ENCODE measurements at places on chromosomes 6 and 20.
A peak's percentile ranks its signal among the peaks of the same experiment; 100 is the strongest.

DNA sequence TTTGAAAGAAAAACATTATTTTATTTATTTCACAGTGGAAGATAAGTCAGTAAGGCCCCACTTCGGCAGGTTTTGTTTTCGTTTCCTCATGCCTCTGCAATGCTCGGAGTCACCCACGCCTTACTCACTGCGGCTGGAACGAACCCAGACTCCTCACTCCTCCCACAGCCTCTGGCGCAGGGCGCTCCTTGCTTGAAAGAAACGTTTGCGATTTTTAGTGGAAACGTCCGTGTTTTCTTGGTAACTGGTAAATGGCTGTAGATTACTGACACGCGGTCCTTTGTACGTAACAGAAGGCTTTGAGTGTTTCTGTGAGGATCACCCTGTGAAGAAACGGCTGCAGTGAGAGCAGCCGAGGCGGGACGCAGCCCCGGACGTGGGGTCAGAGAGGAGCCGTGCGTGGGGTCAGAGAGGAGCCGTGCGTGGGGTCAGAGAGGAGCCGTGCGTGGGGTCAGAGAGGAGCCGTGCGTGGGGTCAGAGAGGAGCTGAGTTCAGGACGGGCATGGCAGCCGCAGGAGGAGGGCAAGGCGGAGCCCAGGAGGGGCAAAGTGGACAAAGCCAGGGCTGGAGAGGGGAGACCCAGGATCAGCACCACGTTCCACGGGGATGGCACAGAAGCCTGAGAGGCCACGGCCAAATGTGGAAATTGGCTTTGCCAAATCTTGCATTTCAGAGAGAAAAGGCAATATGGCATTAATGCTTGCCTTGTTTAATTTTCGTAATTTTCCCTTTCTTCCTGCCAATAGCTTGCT, 198.6 kb upstream of the THBS2 start:
- no peak for DNase-seq

DNA sequence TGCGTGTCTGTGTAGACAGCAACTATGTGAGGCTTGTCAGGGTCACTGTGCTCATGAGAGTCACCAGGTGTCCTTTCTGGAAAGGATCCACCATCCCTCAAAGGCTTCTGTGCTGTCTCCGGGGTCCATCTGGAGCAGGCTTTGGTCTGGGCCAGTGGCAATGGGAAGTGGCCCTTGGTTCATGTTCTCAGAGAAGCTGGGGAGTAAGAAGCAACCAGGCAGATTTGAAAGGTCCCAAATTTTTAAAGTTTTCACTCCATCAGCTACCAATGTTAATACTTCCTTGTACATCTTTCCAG, 68.2 kb downstream of the GCNT2 start:
- DNase-seq = no peak

DNA sequence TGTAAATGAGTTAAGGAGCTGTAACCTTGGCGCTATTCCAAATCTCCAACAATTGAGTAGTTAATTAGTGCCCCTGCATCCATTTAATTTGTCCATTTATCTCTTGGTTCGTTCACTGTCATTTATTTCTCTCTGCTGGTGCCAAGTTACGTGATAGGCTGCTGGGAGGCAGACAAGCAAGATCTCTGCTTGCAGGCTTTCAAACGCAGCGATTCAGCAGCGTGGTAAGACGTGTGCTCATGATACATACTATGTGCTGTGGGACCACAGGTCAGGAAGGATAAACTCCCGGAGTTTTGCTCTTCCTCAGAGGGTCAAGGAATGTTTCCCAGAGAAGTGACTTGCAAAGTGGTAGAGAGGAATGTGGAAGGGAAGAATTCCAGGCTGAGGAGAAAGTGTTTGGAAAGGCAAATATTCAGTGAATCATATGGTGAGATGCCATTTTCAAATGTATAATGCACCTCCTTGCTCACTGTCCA, 46.4 kb downstream of the UTRN start:
- DNase-seq = no peak

DNA sequence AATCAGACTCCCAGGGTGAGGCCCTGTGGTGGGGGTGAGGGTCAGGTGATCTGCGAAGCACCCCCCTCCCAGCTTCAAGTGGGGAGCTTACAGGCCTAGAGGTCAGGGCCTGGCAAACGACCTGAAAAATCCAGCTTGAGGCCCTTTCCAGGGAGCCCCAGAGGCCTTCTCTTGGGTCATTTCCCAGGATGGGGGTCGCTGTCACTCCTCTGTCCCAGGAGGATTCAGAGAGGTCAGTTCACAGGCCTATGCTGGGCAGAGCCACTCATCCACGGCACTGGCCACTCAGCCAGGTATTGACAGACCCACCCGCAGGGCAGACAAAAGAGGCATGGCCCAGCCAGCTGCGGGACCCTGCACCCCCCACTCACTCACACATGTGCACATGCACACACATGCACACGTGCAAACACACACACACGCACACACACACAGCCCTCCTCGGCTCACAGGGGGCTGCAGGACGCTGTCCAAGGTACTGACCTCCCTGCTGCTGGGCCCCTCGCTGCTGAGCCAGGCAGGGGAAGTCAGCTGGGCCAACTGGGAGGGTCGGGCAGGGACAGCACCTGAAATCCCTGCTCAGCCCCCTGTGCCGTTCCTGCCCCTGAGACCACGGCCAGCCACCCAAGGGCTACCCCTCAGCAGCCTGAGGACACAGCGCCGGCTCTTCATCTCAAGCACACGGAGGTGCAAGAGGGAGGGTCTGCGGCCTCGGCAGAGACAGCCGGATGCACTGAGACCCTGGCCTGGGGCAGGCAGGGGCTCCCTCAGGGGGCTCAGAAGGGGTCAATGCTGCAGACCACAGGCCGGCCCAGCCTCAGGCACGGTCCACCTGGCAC, 113.8 kb downstream of the TAF4 start:
- no peak for DNase-seq

GRCh38 chr6:134289204-134289575, 28.7 kb downstream of the SGK1 start:
- DNase-seq = no peak

- DNase-seq = peak; percentile 39
Measured at GRCh38 chr6:154218301-154218700, 138.3 kb downstream of the IPCEF1 start.

- DNase-seq = no peak
Measured at GRCh38 chr20:25533920-25534700, 51.2 kb downstream of the NINL start.

Data from stimulated activated CD4-positive, alpha-beta T cell treated with anti-CD3 and anti-CD28 coated beads, Interleukin-4, amount 100 ng/mL, for 24 hours (primary cell).